LHCN-M2 (cell line): ENCODE measurements at places on chromosomes 3 and 15. TPM values are rescaled to one million over a fixed set of nuclear protein-coding genes. Genes with fewer than 3 reads are reported as not detected.
A peak's percentile ranks its signal among the peaks of the same experiment; 100 is the strongest.

GRCh38 chr3:57025237-57025636, 35.2 kb upstream of the SPATA12 start:
- DNase-seq = no peak

The PEX5L gene
- total RNA-seq = under 0.01 and 0.06 TPM in 2 replicates

DNA sequence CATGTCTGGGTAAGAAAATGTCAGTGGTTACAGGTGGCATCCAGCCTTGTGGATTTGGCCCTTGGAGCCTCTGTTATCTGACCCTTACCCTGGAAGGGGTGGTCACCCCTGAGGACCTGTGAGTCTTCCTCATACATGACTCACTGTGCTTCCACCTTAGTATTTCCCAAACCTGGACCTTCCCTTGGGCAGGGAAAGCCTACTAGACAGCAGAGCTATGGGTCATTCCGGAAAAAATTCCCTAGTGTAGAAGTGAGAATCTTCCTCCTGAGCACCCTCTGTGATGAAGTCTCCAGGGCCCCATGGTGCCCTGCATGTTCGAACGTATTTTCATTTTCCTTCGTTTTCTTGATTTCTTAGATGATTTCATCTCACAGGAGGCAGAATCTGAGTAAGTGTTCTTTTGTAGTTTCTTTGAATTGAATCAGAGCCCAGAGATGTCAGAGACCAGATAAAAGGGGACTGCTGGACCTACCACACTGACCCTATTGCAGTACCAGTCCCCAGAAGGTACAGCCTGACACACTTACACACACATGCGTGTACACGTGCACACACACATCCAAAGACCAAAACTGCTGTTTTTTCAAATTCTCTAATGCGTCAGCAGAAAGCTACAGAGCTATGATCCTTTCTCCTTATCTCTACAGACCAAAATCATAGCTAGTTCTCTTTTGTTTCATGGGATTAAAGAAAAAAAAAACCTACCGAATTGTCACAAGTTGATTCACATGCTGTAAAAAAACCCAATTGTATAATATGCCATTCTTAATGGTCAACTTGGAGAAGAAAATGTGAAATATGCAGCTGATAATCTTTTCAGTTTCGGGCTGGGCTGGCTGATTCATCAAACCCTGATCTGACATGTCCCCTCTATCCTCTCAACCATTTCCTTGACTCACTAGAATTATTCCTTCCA, 50.5 kb upstream of the ARHGEF3 start:
- peak; percentile 68 for DNase-seq

The ROPN1B gene
- not detected in 2 replicates for total RNA-seq

The SLC30A4 gene
- 4.7 and 6.7 TPM in 2 replicates for total RNA-seq

DNA sequence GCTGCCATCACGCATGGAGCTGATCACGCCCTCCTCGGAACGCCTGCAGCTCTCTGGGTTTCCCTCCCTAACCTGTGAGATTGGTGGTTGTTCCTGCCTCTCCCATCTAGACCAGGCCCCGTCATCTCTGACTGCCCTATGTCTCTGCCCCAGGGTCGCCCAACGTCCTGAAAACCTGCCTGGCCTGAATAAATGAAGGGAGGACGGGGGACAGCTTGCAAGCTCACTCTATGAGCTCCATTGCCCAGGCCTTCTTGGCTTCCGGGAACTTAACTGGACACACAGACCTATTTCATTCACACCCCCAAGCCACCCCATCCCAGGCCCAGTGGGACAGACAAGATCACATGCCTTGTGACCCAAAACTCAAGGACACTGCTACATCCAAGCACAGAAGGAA, 274.2 kb downstream of the XXYLT1 start:
- DNase-seq = no peak
